ENCODE measurements at places on chromosomes 2 and 18.

DNA sequence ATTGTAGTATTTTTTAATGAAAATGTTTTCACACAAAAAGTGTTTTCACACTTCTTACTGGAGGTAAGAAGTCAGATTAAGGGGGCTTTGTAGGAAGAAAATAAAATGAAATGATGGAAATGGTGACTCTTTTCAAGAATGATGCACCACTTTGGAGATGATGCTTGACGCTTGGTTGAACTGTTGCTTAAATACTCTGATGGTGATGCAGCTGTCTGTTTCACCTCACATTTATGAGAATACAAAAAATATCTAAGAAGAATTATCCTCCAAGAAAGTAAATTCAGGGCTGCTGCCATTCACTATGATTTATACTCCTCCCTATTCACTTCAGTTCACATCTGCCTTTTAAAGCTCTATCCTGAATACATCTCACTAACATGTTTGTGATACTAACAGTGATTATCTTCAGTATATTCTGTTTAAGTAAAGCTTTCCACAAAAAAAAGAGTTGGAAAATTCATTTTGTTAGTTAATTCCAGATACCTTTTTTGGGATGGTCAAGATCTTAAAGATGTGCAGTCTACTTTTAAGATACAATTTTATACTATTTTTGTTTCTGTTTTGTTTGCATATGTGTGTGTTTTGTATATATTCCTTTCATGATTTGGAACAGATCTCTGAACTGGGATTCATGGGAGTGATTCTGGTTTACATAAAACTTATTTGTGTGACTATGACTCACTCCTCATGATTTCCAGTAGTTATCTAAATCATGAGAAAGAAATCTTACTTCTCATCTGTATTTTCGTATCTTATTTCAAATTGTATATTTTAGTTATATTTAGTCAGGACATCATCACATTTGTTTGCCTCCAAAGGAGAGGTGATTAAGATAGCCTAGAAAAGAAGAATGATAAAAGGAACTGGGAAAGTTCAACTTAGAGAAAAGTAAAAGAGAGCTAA lies 53.1 kb downstream of the SLC39A10 start:
- DNase-seq: no peak

DNA sequence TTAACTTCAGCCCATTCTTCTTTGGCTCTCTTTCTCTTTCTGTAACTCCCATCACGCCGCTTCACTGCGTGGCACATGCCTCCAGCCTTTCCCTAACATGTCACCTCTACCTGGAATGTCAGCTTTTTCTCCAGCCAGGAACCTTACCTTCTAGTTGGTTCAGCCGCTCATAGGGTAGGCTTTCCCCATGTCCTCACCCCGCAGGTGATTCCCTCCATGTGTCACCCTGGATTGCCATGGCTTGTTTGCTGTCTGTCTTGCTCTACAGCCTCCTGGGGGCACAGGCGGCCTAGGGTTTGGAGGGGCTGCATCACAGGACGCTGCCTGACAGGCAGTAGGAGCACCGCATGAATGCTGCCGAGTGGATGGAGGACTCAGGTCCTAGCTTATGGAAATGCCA lies 39.2 kb downstream of the ARHGEF4 start:
- DNase-seq: no peak

GRCh38 chr2:99297994-99298393 lies 3.0 kb downstream of the LYG1 start:
- no peak for DNase-seq

DNA sequence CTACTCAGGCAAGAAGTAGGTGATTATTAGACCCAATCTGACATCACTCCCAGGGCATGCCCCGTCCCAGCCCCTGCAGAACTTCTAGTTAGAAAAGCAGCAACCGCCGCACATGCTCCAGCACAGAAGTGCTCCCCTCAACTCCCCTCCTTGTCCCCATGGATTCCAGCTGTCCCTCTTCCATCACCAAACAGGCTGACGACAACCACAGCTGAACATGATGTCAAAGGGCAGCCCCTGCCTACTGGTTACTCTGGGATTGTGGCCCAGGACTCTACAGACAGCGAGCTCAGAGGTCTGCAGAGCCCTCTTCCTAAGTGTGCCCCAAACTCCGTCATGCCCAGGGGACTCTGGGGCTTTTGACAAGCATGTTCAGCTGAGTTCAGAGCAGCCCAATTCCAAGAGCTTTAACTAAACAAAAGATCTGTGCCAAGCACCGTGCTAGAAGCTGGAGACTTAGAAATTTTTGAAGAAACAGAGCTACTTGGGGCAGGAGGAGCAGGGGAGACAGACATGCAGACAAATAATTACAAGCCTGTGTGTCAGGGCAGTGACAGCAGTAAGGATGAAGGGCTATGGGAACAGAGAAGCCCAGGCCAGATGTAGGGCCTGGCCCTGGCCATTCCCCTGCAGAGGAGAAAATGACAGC lies 148.1 kb downstream of the BCL11A start:
- no peak for DNase-seq

- no peak for DNase-seq
Observed at GRCh38 chr2:45814488-45814887, 163.0 kb downstream of the PRKCE start.
